ENCODE measurements at places on chromosomes 7 and 10. TPM values are rescaled to one million over a fixed set of nuclear protein-coding genes. Genes with fewer than 3 reads are reported as not detected.

SRGN gene
- 133 TPM for total RNA-seq

WIPF3 gene
- not detected for total RNA-seq

IKZF5 gene
- 45.9 TPM for total RNA-seq

ADGRA1 gene
- total RNA-seq = not detected

SUN3 gene
- total RNA-seq = not detected

FGFR2 gene
- total RNA-seq = 0.58 TPM

IFIT2 gene
- total RNA-seq = 10.4 TPM

MRLN gene
- total RNA-seq = not detected

ANKRD61 gene
- not detected for total RNA-seq

POMZP3 gene
- 21.6 TPM for total RNA-seq

- no peaks in the 10 kb centered on the region for H3K27me3 ChIP-seq
- peaks cover 20% of the 10 kb centered on the region for H3K4me1 ChIP-seq
- no peak overlapping the region for H3K27ac ChIP-seq
Observed at GRCh38 chr7:7701527-7701926, 16.9 kb downstream of the RPA3 start.

DNA sequence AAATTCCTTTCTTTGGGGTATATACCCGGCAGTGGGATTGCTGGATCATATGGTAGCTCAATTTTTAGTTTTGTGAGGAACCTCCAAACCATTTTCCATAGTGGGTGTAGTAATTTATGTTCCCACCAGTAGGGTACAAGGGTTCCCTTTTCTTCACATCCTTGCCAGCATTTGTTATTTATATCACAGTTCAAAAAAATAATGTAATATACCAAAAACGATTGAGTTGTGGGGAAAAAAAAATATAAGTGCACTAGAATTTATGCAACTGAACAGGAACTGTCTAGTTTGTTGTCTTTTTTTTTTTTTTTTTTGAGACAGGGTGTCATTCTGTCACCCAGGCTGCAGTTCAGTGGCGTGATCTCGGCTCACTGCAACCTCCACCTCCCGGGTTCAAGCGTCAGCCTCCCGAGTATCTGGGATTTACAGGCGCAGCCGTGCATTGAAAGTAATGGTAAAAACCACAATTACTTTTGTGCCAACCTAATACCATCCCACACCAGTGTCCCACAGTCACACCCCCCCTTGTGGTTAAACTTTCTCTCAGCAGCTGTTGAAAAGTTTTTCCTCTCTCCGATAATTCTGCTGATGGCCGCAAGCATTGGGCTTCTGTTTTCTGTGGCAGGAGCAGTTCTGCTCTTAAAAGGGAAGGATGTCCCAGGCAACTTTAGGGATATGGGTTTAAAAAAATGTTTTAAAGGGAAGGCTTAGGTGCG, 6.8 kb upstream of the LAT2 start:
- no peak for DNase-seq
- H3K36me3 ChIP-seq = no peaks in the 10 kb centered on the region

DNA sequence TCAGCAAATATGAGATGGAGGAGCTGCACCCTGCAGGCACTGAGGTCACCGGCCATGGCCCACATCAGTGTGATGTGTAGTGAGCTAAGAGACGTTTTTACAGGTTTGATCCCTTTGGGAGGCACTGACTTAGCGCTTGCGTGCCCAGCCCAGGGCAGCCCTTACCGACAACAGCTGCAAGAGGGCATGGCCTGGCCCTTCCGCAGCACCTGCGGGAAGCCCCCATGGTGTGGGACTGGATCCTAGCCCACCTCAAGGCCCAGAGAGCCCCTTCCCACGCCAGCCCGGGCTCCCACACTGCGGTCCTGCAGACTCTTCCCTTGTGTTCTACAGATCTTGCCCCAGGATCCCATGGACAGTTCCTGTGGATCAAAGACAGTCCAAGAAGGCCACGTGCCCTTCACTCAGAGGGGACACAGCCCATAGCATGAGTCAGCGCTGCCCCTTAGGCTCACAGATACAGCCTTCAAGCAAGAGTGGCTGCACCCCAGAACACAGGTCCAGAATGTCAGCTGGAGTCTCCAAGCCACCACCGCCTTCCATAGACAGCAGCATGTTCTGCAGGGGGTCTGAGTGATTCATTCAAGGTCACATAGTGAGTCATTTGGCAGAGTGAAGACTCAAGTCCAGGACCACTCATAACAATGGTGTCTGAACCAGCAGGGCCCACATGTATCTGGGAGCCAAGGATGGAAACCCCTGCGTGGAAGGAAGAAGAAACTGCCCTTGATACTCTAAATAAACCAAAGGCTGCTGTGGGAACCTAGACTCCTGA, 25.4 kb downstream of the TLL2 start:
- H3K4me1 ChIP-seq = no peaks in the 10 kb centered on the region
- H3K4me3 ChIP-seq = no peak overlapping the region

DNA sequence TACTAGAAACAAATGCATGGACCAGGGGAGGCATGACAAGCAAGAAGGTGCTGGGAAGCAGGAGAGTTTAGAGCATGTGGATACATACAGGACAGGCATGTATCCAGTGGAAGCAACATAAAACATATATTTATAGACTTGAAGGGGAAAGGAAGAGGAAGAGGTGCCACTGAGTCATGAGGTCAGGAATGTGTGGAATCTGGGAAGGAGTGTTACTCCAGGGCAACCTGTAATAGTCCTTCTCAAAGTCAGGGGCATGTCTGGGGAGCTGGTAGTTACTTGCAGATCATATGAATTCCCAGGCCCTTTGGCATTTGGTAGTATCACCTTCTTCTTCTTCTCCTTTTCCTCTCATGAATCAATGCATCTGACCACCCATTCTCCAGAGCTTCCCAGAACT, 246.6 kb downstream of the XPNPEP1 start:
- DNase-seq = no peak
- H3K36me3 ChIP-seq = no peaks in the 10 kb centered on the region
- no peaks in the 10 kb centered on the region for H3K27me3 ChIP-seq
- no peak overlapping the region for H3K27ac ChIP-seq
- H3K4me3 ChIP-seq = no peak overlapping the region

- no peak for DNase-seq
- no peak overlapping the region for H3K27ac ChIP-seq
- no peaks in the 10 kb centered on the region for H3K36me3 ChIP-seq
- H3K27me3 ChIP-seq = no peaks in the 10 kb centered on the region
Observed at GRCh38 chr10:22369434-22370072, 24.3 kb downstream of the SPAG6 start.

DNA sequence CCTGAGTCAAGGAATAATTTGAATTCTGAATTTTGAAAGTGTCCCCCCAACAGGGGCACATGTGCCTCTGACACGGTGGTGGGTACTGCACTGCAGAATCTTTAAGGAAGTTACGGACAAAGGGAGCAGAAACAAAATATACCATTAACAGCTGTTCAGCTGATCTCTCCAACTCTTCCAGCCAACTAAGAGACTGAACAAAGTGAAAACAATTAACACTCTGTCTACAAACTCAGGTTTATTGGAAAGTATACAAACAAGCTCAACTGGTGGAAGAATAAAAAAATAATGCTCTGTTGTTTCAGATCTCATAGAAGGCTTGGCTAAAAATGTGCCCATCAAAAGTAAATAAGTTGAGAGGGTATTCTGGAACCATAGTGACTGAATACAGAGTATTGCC, 34.4 kb downstream of the ASB4 start:
- no peaks in the 10 kb centered on the region for H3K4me1 ChIP-seq
- no peak overlapping the region for H3K4me3 ChIP-seq
- no peak for DNase-seq
- no peak overlapping the region for H3K27ac ChIP-seq
- H3K36me3 ChIP-seq = no peaks in the 10 kb centered on the region

GRCh38 chr7:137006293-137006692, 137.8 kb downstream of the CHRM2 start:
- no peak for DNase-seq
- H3K36me3 ChIP-seq = no peaks in the 10 kb centered on the region
- H3K27me3 ChIP-seq = no peaks in the 10 kb centered on the region
- H3K27ac ChIP-seq = no peak overlapping the region
- H3K4me3 ChIP-seq = no peak overlapping the region

- H3K4me3 ChIP-seq = no peak overlapping the region
- H3K4me1 ChIP-seq = no peaks in the 10 kb centered on the region
- DNase-seq = no peak
Observed at GRCh38 chr10:22954970-22955369, 27.1 kb downstream of the ARMC3 start.

GRCh38 chr10:4708123-4708759, 117.8 kb upstream of the AKR1E2 start:
- no peak overlapping the region for H3K4me3 ChIP-seq
- H3K27ac ChIP-seq = no peak overlapping the region
- no peak for DNase-seq
- no peaks in the 10 kb centered on the region for H3K27me3 ChIP-seq

DNA sequence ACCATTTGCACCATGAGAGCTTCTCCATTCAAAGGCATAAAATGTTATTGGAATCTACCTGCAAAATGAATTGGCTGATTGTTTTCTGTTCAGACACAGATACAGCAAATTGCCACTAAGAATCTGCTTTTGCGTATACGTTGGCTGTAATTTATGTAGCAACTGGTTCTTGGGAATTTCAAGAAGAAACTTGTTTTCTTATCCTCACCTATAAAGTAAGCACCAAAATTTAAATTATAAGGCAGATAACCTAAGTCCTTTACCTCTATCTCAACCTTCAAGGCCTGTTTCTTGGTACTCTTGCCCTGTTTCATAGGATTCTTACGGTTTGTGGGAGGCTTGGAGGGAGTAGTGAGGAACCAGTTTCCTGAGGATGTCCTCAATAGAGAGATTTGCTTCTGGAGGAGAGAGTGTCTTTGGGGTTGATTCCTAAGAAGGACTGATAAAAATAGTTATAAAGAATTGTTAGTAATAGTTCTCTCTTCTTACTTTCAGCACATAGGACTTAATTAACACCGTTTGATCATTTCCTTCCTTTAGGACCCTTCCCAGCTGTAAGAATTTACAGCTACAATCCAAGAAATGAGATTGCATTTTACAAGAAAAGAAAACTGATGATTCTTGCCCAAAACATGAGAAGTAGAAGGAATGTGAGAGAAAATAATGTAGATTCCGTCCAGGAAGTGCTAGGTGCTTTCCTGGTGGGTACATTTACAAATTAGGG, 2.0 kb downstream of the STAMBPL1 start:
- peak overlapping the region; percentile 18 for H3K27ac ChIP-seq
- H3K36me3 ChIP-seq = no peaks in the 10 kb centered on the region
- no peaks in the 10 kb centered on the region for H3K27me3 ChIP-seq
- peaks cover 77% of the 10 kb centered on the region for H3K4me1 ChIP-seq
- H3K4me3 ChIP-seq = peak overlapping the region; percentile 71

DNA sequence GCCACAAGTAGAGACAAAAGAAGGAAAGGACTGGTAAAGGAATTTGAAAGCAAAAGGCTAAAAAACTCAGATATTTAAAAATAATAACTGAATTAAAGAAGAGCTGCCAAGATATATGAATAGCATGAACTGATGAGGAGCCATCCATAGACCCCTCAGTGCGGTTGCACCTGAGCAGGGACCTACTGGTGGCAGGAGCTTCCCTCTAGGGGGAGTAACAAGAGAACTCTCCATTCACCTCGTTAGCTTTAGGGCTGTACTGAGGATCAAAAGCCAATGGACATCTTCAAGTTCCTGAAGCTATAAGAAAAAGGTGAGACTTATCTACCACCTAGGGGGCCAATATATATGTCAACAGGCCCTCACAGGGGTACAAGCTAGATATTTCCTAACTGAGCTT, 27.8 kb upstream of the DOCK1 start:
- H3K36me3 ChIP-seq = no peaks in the 10 kb centered on the region
- no peaks in the 10 kb centered on the region for H3K4me1 ChIP-seq
- no peaks in the 10 kb centered on the region for H3K27me3 ChIP-seq
- H3K27ac ChIP-seq = no peak overlapping the region
- no peak overlapping the region for H3K4me3 ChIP-seq
- no peak for DNase-seq

- H3K27ac ChIP-seq = no peak overlapping the region
- peak overlapping the region; percentile 24 for H3K4me3 ChIP-seq
- no peaks in the 10 kb centered on the region for H3K36me3 ChIP-seq
Observed at GRCh38 chr7:98870121-98870651, 372 bp upstream of the TMEM130 start.

DNA sequence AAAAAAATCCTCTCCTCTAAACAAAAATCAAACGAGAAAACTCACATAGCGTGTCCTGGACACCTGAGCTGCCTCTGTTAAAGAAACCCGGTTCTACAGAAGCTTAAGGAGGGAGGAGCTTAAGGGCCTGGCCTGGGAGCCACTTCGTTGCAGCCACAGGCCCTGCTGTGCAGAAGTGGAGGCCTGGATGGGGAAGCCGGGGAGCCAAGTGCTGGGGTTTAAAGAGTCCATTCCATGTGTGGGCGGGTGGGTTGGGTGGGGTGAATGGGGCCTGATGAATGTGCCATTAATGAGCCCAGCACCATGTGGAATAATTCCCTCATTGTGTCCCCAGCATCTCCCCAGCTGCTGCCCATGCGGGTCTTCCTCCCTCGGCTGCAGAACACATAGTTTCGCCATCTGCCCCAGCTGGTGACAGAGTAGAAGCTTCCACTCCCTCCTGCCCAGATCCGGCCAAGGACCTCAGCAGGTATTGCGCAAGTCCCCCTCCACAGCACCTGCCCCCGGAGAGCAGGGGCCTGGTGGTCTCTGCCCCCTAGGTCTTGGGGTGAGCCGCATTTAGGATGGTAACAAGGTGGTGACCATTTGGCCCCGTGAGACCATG, 127.8 kb upstream of the BTBD16 start:
- no peaks in the 10 kb centered on the region for H3K4me1 ChIP-seq
- no peak overlapping the region for H3K27ac ChIP-seq
- no peaks in the 10 kb centered on the region for H3K36me3 ChIP-seq
- no peaks in the 10 kb centered on the region for H3K27me3 ChIP-seq
- DNase-seq = no peak

GRCh38 chr10:131930586-131931330, 29.9 kb downstream of the PPP2R2D start:
- H3K4me3 ChIP-seq = no peak overlapping the region
- H3K27me3 ChIP-seq = no peaks in the 10 kb centered on the region
- no peak overlapping the region for H3K27ac ChIP-seq

DNA sequence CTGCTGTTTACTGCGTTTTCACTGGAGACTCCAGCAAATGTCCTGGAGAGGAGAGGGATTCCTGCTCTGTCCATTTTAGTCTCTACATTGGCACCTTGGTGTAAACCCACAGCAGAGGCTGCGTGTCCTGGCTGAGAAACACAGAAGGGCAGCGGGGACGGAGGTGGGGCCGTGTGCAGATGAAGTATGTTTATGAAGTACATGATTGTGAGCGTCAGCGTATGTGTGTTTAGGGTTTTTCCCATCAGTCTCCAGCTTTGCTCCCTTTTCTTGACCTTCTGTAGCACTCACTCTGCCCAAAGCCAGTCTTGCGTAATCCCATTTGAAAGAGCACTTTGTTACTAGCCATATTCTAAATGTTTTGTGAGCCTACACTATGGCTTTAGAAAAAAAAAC, 750.7 kb upstream of the SORCS1 start:
- no peaks in the 10 kb centered on the region for H3K27me3 ChIP-seq
- no peaks in the 10 kb centered on the region for H3K36me3 ChIP-seq
- H3K4me3 ChIP-seq = no peak overlapping the region

DNA sequence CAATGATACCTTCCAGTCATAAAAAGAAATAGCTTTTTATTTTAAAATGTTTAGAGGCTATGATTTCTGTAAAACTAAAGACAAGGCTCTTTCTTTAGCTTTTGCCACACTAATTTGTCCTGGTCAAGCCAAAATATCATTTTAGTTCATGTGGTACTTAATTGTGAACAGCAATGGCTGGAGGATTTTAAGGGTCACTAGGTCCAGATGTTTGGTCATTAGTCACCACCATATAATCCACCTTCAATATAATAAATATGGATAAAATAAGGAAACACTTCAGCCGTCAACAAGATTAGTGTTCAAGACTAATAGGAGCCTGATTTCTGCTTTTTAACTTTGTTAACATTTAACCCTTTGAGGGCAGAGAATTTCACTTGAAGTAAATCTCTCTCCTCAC, 50.0 kb upstream of the HGF start:
- no peaks in the 10 kb centered on the region for H3K27me3 ChIP-seq
- DNase-seq = no peak
- H3K4me1 ChIP-seq = no peaks in the 10 kb centered on the region
- H3K4me3 ChIP-seq = no peak overlapping the region
- H3K36me3 ChIP-seq = no peaks in the 10 kb centered on the region
